Naive thymus-derived CD8-positive, alpha-beta T cell (primary cell): ENCODE measurements at places on chromosomes 7 and 10.

DNA sequence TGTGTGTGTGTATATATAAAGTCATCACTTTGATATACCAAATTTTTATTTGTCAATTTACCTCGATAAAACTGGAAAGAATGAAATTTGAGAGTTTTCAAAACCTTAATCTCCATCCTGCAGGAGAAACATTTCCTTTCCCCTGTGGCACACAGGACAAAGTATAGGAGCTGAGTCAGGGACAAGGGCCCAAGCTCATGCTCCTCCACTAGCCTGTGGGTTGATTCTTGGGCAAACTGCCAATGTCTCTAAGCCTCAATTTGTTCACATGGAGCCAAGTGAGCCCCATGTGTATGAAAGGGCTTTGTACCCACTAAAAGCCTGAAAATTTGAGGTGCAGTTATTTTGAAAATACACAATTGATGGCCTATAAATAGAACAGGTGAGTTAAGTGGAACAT, 60.3 kb upstream of the IL6 start:
- H3K27me3 ChIP-seq = peaks cover 2% of the 10 kb centered on the region
- peaks cover 2% of the 10 kb centered on the region for H3K4me1 ChIP-seq
- H3K4me3 ChIP-seq = no peak overlapping the region
- DNase-seq = no peak
- H3K36me3 ChIP-seq = no peaks in the 10 kb centered on the region

DNA sequence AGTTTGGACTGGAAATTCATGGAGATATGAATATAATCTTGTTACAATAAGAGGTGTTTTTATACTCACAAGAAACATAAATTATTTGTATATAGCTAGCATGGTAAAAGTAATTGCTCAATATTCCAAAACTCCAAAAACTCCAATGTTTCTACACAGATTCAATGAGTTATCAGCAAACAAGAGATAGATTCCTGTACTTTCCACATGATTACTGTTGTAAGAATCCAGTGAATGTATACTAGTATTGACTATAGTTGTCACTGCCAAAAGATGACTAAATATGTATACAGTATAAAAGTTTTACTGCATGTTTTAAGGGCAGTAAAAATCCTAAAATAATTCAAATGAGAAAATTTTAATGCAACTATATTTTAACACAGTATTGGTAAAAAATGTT, 10.7 kb downstream of the ATOH7 start:
- H3K27ac ChIP-seq = no peak overlapping the region
- no peaks in the 10 kb centered on the region for H3K4me1 ChIP-seq
- DNase-seq = no peak
- H3K4me3 ChIP-seq = no peak overlapping the region
- H3K36me3 ChIP-seq = no peaks in the 10 kb centered on the region
- no peaks in the 10 kb centered on the region for H3K27me3 ChIP-seq

- no peaks in the 10 kb centered on the region for H3K4me1 ChIP-seq
- H3K36me3 ChIP-seq = no peaks in the 10 kb centered on the region
- H3K27me3 ChIP-seq = no peaks in the 10 kb centered on the region
- no peak overlapping the region for H3K27ac ChIP-seq
- DNase-seq = no peak
- no peak overlapping the region for H3K4me3 ChIP-seq
Measured at GRCh38 chr10:53997953-53998352, 803.1 kb downstream of the PCDH15 start.

- H3K4me1 ChIP-seq = no peaks in the 10 kb centered on the region
- DNase-seq = no peak
- no peak overlapping the region for H3K4me3 ChIP-seq
- H3K27me3 ChIP-seq = peaks cover 18% of the 10 kb centered on the region
- H3K27ac ChIP-seq = no peak overlapping the region
- no peaks in the 10 kb centered on the region for H3K36me3 ChIP-seq
Measured at GRCh38 chr7:116434820-116435341, 64.7 kb upstream of the CAV2 start.

- H3K36me3 ChIP-seq = peaks cover 95% of the 10 kb centered on the region
- no peak for DNase-seq
- H3K27ac ChIP-seq = no peak overlapping the region
- peaks cover 13% of the 10 kb centered on the region for H3K4me1 ChIP-seq
- H3K4me3 ChIP-seq = no peak overlapping the region
- H3K27me3 ChIP-seq = no peaks in the 10 kb centered on the region
Measured at GRCh38 chr7:66140924-66141323, 26.3 kb downstream of the CRCP start.

DNA sequence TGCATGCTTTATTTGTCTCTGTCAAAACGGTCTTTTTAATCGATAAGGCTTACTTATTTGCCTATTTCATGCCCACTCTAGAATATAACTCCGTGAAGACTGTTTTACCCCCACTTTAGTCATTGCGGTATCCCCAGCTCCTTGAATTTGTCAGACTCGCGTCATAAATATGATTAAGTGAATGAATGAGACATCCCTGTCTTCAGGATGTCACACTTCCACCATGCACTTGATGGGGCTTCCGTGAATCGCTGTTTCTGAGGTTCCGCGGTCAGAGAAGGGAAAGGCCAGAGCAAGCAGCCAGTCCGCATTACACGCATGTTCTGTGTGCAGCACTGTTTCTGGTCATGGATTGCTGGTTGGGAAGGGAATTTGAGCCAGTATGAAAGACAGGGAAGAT, 138.8 kb downstream of the CELF2 start:
- no peak for DNase-seq
- no peaks in the 10 kb centered on the region for H3K27me3 ChIP-seq
- H3K4me1 ChIP-seq = peaks cover 91% of the 10 kb centered on the region
- H3K36me3 ChIP-seq = peaks cover 2% of the 10 kb centered on the region
- peak overlapping the region; percentile 77 for H3K27ac ChIP-seq

DNA sequence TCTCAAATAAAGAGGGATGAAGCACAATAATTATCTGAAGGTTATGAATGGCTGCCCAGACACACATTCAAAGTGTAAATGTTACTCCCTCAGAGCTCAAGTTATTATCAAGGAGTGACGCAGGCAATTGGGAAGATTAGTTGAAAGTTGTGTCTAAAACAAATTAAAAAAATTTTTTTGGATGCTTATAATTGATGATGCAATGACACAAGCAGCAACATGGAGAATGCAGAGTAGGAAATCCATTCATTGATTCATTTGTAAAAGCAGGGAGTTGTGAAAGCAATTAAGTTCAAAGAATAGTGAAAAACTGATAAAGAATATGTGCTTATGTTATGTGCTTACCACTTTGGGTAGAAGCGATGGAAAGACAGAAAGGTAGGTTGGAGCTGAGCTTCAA, 120.4 kb downstream of the CDK6 start:
- H3K4me1 ChIP-seq = peaks cover 17% of the 10 kb centered on the region
- no peaks in the 10 kb centered on the region for H3K27me3 ChIP-seq
- H3K27ac ChIP-seq = no peak overlapping the region

DNA sequence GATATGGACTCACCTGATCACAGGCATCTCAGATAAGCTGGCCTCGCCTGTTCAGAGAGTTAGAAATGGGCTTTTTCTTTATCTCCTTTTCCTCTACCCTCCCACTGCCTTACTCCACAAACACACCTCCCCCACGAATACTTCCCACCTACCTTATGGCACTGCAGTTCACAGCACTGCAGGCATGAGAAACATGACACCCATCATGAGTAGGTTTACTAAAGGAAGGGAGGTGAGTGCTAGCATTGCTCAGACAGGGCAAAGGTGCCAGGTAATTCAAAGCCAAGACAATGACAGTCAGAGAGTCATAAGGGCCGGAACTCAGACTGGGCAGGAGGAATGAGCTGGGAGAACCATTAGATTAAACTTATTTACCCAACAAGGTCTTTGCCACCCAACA, 220.6 kb downstream of the FAM107B start:
- DNase-seq = no peak
- H3K27ac ChIP-seq = peak overlapping the region; percentile 86
- peaks cover 94% of the 10 kb centered on the region for H3K4me1 ChIP-seq

GRCh38 chr10:53886325-53887300, 914.4 kb downstream of the PCDH15 start:
- H3K27me3 ChIP-seq = no peaks in the 10 kb centered on the region
- no peaks in the 10 kb centered on the region for H3K4me1 ChIP-seq
- H3K27ac ChIP-seq = no peak overlapping the region
- H3K36me3 ChIP-seq = no peaks in the 10 kb centered on the region

DNA sequence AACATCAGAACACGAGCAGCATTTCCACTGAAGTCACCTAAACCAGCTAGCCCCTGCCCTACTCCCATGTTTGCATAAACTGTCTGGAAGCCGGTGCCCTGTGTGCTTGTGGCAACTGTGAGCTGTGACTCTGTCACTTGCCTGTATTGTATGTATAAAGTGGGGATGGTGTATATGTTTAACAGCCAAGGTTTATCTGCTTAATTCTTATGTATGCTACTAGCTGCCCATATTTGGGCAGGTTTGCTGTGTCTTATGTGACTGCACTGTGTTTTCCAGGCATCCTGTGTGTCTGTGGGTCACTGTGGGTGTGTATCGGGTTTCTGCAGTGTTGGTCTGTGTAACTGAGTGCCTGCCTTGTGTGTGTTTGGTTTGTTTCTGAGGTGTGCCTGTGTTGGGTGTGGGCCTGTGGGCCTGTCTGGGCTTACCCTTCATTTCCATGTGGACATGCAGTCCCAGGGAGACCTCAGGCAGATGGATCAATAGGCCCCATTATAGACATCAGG, 9.3 kb downstream of the LBX1 start:
- peaks cover 89% of the 10 kb centered on the region for H3K27me3 ChIP-seq
- H3K4me1 ChIP-seq = peaks cover 19% of the 10 kb centered on the region
- H3K36me3 ChIP-seq = peaks cover 3% of the 10 kb centered on the region
- no peak overlapping the region for H3K4me3 ChIP-seq
- DNase-seq = no peak
- no peak overlapping the region for H3K27ac ChIP-seq

DNA sequence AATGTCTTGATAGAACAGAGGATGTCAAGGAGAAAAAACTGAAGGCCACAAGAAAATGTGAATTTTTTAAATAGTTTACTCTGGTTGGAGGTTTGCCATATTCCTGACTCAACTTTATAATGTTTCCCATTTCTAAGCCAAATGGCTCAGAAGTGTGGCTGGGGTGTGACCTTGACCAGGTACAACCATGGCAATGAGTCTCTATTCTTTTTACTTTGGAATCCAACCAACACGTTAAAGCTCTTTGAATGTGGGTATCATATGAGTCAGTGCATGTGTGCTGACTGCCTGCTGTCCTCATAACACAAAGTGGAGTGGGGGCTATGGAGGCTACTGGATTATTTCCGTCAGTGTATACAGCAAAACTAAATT, 33.5 kb upstream of the DLD start:
- no peaks in the 10 kb centered on the region for H3K36me3 ChIP-seq
- H3K4me1 ChIP-seq = peaks cover 40% of the 10 kb centered on the region
- peak overlapping the region; percentile 69 for H3K4me3 ChIP-seq
- H3K27ac ChIP-seq = peak overlapping the region; percentile 90
- no peak for DNase-seq

- H3K4me3 ChIP-seq = no peak overlapping the region
- H3K36me3 ChIP-seq = no peaks in the 10 kb centered on the region
- H3K27ac ChIP-seq = peak overlapping the region; percentile 63
- H3K27me3 ChIP-seq = no peaks in the 10 kb centered on the region
Measured at GRCh38 chr10:70568781-70569495, 33.6 kb downstream of the PRF1 start.

- no peak overlapping the region for H3K4me3 ChIP-seq
- no peak for DNase-seq
- no peaks in the 10 kb centered on the region for H3K27me3 ChIP-seq
- H3K36me3 ChIP-seq = peaks cover 22% of the 10 kb centered on the region
- H3K27ac ChIP-seq = no peak overlapping the region
- peaks cover 51% of the 10 kb centered on the region for H3K4me1 ChIP-seq
Measured at GRCh38 chr7:2993868-2994267, 49.8 kb downstream of the CARD11 start.

GRCh38 chr7:152485826-152486225, 50.0 kb upstream of the KMT2C start:
- no peak overlapping the region for H3K4me3 ChIP-seq
- H3K27ac ChIP-seq = no peak overlapping the region
- DNase-seq = no peak
- H3K36me3 ChIP-seq = no peaks in the 10 kb centered on the region
- H3K4me1 ChIP-seq = no peaks in the 10 kb centered on the region

- H3K27me3 ChIP-seq = peaks cover 9% of the 10 kb centered on the region
- H3K4me1 ChIP-seq = peaks cover 9% of the 10 kb centered on the region
- no peaks in the 10 kb centered on the region for H3K36me3 ChIP-seq
- no peak for DNase-seq
- no peak overlapping the region for H3K27ac ChIP-seq
Measured at GRCh38 chr7:55105952-55106351, 87.1 kb downstream of the EGFR start.

GRCh38 chr10:66244953-66245352, 680.9 kb upstream of the LRRTM3 start:
- no peaks in the 10 kb centered on the region for H3K36me3 ChIP-seq
- DNase-seq = no peak
- H3K27ac ChIP-seq = no peak overlapping the region
- H3K4me3 ChIP-seq = no peak overlapping the region
- no peaks in the 10 kb centered on the region for H3K27me3 ChIP-seq

DNA sequence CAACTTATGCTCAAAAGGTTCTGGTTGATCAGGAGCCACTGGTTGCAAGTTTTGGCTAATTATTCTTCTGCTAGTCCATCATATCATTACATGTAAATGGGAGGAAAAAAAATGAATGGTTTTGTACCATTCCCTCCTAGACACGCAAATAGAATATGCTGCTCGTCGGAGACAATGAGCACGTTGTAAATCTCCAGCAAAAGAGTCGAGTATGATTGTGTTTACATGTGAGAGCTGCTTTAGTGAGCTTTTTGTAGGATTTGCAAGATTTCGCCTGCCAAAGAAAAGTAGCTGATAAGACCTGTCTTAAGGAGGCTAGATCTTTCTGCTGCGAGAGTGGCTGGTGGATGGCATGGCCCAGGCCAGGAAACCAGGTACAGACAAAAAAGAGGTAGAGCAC, 109.0 kb downstream of the ZMYND11 start:
- no peaks in the 10 kb centered on the region for H3K4me1 ChIP-seq
- no peaks in the 10 kb centered on the region for H3K27me3 ChIP-seq
- peaks cover 21% of the 10 kb centered on the region for H3K36me3 ChIP-seq
- no peak overlapping the region for H3K27ac ChIP-seq
- DNase-seq = no peak
- no peak overlapping the region for H3K4me3 ChIP-seq

DNA sequence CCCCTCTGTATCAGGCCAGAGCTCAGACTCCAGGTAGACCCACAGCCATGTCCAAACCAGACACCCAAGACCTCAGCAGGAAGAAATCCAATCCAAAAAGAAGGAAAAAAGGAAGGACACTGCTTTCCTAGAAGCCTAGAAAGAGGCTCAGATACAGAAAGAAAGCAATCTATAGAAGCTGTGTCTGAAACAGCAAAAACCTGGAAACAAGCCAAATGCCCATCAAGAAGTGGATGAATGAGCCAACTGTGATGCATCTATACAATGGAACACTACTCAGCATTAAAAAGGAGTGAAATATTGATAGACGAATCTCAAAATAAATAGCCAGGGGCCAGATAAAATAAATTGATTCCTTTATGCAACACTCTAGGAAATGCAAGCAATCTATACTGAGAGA, 31.6 kb downstream of the GRB10 start:
- H3K27me3 ChIP-seq = no peaks in the 10 kb centered on the region
- peaks cover 7% of the 10 kb centered on the region for H3K4me1 ChIP-seq
- H3K4me3 ChIP-seq = no peak overlapping the region
- no peaks in the 10 kb centered on the region for H3K36me3 ChIP-seq

GRCh38 chr10:67079126-67079525, 153.3 kb downstream of the LRRTM3 start:
- H3K4me1 ChIP-seq = no peaks in the 10 kb centered on the region
- H3K27ac ChIP-seq = no peak overlapping the region
- DNase-seq = no peak
